ENCODE measurements at places on chromosomes 3 and 15.

- DNase-seq: no peak
Observed at GRCh38 chr3:127159543-127159942, 33.4 kb upstream of the PRR23E start.

DNA sequence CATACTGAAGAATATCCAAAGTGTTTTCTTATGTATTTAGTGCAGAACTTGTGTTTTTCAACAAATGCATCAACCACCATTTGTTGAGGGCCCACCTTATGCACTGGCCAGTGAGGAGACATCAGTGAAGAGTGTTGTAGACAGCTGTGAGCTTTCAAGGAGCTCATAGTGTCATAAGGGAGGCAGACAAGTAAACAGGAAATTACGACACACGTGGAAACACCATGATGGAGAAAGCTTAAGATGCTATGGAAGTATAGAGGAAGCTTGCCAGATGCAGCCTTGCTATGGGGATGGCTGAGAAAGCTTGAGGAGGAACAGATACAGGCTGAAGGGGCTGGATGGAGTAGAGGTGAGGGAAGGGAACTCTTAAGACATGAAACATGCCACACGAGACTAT lies 50.8 kb upstream of the PSMD6 start:
- DNase-seq: no peak

GRCh38 chr3:114714957-114715460 lies 421.2 kb downstream of the TIGIT start:
- no peak for DNase-seq

GRCh38 chr3:55203546-55203945 lies 275.7 kb upstream of the LRTM1 start:
- no peak for DNase-seq

GRCh38 chr15:41659855-41660234 lies 360 bp upstream of the MGA start:
- no peak for DNase-seq

DNA sequence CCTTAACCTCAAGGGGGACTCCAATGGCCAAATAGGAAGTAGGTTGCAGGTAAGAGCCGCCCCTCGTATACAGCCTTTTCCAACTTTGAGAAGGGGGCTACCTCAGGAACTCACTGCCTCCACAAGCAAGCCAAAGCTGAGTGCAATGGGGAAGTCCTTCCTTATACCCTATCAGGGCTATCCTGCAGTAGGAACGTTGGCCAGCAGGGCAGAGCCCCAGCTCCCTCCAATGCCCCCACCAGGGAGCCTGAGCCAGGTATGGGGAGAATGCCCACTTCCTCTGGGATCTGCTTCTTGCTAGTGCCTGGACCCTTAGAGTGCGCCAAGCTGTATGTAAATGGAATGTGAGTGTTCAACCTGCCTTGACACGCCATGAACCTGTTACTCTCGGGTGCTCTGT lies 16.3 kb downstream of the CACNA2D2 start:
- no peak for DNase-seq

DNA sequence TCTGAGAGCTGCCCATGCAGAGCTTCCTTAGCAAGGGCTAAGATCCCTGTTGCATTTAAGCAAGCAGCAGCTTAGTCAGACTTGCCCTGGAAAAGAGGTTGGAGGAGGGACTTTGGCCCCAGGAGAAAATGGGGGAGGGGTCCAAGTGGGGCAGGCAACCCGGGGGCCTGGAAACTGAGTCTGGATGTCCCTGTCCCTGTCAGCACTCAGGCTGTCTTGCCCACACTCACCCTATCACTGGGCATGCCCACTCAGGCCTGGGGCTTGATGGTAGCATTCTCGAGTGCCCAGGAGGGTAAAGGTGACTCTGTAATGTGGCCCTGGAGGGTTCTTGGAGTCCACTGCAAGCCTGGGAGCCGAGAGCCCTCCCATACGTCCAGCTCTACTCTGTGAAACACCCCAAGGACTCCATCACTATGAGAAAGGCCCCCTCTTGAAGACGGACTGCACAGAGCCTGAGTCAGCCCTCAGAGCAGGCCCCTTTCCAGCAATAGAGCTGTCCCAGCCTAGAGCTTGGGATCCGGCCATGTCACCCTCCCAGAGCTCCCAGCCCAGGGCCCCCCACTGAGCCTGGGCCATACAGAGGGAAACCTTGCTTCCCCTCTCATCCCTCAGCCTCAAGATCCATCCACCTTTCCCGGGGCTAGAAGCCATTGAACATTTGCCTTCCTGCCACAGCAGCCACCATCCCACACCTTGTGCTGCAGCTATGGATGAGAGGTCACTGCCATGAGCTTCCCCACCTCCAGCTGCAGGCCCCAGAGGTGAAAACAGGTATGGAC lies 13.4 kb downstream of the MYL3 start:
- no peak for DNase-seq
